Kidney (tissue), 22 donors: ENCODE measurements at places on chromosomes 1 and 21. TPM values are rescaled to one million over a fixed set of nuclear protein-coding genes. Genes with fewer than 3 reads are reported as not detected.

DNA sequence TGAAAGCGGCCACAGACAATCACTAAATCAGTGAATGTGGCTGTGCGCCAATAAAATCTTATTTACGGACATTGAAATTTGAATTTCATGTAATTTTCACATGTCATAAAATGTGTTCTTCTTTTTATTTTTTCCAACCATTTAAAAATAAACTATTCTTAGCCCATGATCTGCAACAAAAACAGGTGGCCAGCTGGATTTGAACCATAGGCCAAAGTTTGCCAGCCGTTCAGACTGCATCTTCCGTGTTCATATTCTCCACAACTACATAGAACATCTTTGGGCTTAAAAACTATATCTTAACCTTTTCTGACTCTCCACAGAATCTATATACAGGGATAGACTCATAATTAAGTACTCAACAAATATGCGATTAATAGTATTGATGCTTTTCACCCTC, 81.2 kb upstream of the RALGPS2 start:
- no peaks in the 10 kb centered on the region for H3K36me3 ChIP-seq
- H3K27me3 ChIP-seq: no peaks in the 10 kb centered on the region
- no peak for DNase-seq
- no peaks in the 10 kb centered on the region for H3K4me1 ChIP-seq

DNA sequence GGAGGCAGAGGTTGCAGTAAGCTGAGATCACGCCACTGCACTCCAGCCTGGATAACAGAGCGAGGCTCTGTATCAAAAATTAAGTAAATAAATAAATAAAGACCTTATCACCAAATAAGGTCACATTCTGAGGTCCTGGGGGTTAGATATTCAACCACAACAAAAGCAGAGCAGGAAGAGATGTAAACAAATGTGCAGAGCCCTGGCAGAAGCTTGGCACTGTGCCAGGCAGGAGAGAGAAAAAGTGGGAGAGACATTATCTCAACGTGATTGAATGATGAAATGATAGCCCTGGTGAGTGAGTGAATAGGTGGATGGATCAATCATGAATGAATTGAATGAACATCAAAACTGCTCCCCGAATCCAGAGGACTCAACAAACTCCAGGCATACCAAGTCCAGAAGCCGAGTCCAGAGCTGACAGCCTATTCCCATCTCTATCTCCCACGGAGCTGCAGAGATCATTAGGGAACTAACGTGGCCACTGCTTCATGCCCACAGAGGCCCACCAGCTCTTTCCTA, 150.7 kb downstream of the TOMM20 start:
- peak; percentile 31 for DNase-seq
- H3K27ac ChIP-seq: peak overlapping the region; percentile 89
- H3K27me3 ChIP-seq: no peaks in the 10 kb centered on the region
- H3K36me3 ChIP-seq: no peaks in the 10 kb centered on the region
- H3K4me3 ChIP-seq: no peak overlapping the region

GRCh38 chr1:156973417-156973816, 53.0 kb downstream of the LRRC71 start:
- H3K4me3 ChIP-seq: no peak overlapping the region
- no peak overlapping the region for H3K27ac ChIP-seq
- peaks cover 52% of the 10 kb centered on the region for H3K36me3 ChIP-seq
- H3K4me1 ChIP-seq: no peaks in the 10 kb centered on the region
- DNase-seq: no peak

Gene ORC1
- polyA plus RNA-seq: 0.37 TPM

- no peak overlapping the region for H3K27ac ChIP-seq
- no peaks in the 10 kb centered on the region for H3K4me1 ChIP-seq
- no peak for DNase-seq
- H3K4me3 ChIP-seq: no peak overlapping the region
Observed at GRCh38 chr1:225709101-225709500, 56.2 kb upstream of the ENAH start.
